ENCODE measurements at places on chromosomes 13 and 19.

- DNase-seq: no peak
Observed at GRCh38 chr13:101709952-101710351, 257.5 kb downstream of the ITGBL1 start.

GRCh38 chr13:52165411-52165810, 6.0 kb upstream of the NEK3 start:
- DNase-seq: no peak

- no peak for DNase-seq
Observed at GRCh38 chr19:4266253-4267000, 12.6 kb upstream of the SHD start.

GRCh38 chr19:10918359-10918758, 10.1 kb downstream of the YIPF2 start:
- no peak for DNase-seq

DNA sequence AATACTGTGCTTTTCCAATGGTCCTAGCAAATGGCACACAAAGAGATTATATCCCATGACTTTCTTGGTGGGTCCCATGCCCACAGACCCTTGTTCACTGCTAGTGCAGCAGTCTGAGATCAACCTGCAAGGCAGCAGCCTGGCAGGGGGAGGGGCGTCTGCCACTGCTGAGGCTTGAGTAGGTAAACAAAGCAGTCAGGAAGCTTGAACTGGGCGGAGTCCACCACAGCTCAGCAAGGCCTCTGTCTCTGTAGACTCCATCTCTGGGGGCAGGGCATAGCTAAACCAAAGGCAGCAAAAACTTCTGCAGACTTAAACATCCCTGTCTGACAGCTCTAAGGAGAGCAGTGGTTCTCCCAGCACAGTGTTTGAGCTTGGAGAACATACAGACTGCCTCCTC, 82.9 kb downstream of the ZNF737 start:
- DNase-seq: no peak

GRCh38 chr19:54023191-54023590, 31.8 kb downstream of the CACNG6 start:
- DNase-seq: no peak

GRCh38 chr19:16366433-16367260, 42.0 kb downstream of the KLF2 start:
- DNase-seq: no peak

All from stimulated activated CD4-positive, alpha-beta T cell treated with anti-CD3 and anti-CD28 coated beads, Interleukin-12 subunit alpha, Interleukin-12 subunit beta, amount 100 ng/mL, for 4 hours (primary cell).